Activated T-helper 2 cell treated with anti-CD3 and anti-CD28 coated beads, Interferon-gamma antibody, Interleukin-2, Interleukin-4, amounts not matched to agents 10 μg/mL and 5 μg/mL and 100 μg/mL, durations not matched to agents 14 hours and 24 hours and 36 hours (primary cell): ENCODE measurements at places on chromosomes 12 and 14. TPM values are rescaled to one million over a fixed set of nuclear protein-coding genes. Genes with fewer than 3 reads are reported as not detected.

The TBC1D30 gene
- 0.84 and 0.90 TPM in 2 replicates for total RNA-seq

DNA sequence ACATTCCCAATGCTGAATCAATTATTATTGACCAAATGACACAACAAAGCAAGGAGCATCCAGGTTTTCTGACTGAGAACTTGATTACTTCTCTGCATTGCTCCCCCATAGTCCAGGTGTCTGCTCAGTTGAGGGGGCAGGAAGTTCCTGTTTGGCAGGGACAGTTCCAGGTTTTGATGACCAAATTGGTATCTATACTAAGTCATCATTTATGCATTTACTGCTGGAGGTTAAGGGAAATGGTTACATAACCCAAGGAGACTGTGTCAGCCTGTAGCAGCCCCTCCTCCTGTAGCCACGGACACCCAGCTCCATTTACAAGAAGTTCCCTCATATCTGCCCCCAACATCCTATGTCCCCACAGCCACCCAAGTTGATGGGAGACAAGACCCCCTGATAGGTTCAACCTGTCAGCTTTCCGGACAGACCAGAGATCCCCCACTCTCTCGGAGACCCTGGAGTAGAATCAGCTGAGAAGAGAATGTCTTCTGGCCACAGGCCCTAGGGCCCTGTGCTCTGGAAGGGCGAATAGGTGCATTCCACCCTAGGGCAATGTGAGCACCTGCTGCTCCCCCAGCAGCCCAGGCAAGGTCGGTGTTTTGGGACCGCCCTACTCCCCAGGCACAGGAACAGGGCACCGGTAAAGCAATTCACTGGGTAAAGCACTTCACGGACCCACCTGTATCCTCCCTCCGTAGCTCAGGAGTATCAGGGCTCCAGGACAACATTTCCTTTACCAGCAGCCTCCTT is 23.6 kb downstream of the IRF2BPL start:
- H3K36me3 ChIP-seq = no peaks in the 10 kb centered on the region
- no peaks in the 10 kb centered on the region for H3K27me3 ChIP-seq
- DNase-seq = no peak
- peaks cover 15% of the 10 kb centered on the region for H3K4me1 ChIP-seq
- H3K27ac ChIP-seq = no peak overlapping the region
- H3K4me3 ChIP-seq = no peak overlapping the region

GRCh38 chr14:54625112-54625511 is 58.2 kb downstream of the SAMD4A start:
- peaks cover 50% of the 10 kb centered on the region for H3K4me1 ChIP-seq
- no peak for DNase-seq
- H3K36me3 ChIP-seq = peaks cover 3% of the 10 kb centered on the region
- H3K4me3 ChIP-seq = no peak overlapping the region
- no peaks in the 10 kb centered on the region for H3K27me3 ChIP-seq

- H3K27ac ChIP-seq = no peak overlapping the region
- H3K27me3 ChIP-seq = no peaks in the 10 kb centered on the region
- H3K4me1 ChIP-seq = no peaks in the 10 kb centered on the region
Observed at GRCh38 chr12:113804961-113805600, 161.0 kb downstream of the RBM19 start.

- DNase-seq = no peak
- H3K4me1 ChIP-seq = no peaks in the 10 kb centered on the region
Observed at GRCh38 chr14:101174522-101174838, 271.0 kb upstream of the RTL1 start.
